ENCODE measurements at places on chromosomes 2 and 18. TPM values are rescaled to one million over a fixed set of nuclear protein-coding genes. Genes with fewer than 3 reads are reported as not detected.

Gene ANKRD30B
- total RNA-seq = not detected

Gene SLC5A7
- total RNA-seq = not detected

Gene ACMSD
- not detected for total RNA-seq

Gene LRRTM4
- total RNA-seq = not detected

Gene HAAO
- total RNA-seq = not detected

Gene HOXD1
- total RNA-seq = 8.1 TPM

Gene PDCD1
- not detected for total RNA-seq

Gene GRHL1
- total RNA-seq = 0.16 TPM

Gene MC4R
- total RNA-seq = not detected

Gene MARS2
- 2.9 TPM for total RNA-seq

Data from bladder microvascular endothelial cell (primary cell).